Cardiac fibroblast (primary cell): ENCODE measurements at places on chromosomes 11 and 22.

GRCh38 chr11:17333799-17334586 lies 17.6 kb upstream of the NCR3LG1 start:
- no peak for DNase-seq

GRCh38 chr11:47518212-47518964 lies 34.5 kb downstream of the CELF1 start:
- no peak for DNase-seq

GRCh38 chr11:19121646-19122045 lies 4.7 kb downstream of the ZDHHC13 start:
- peak; percentile 1 for DNase-seq

GRCh38 chr11:83033371-83033770 lies 38.3 kb downstream of the RAB30 start:
- no peak for DNase-seq

DNA sequence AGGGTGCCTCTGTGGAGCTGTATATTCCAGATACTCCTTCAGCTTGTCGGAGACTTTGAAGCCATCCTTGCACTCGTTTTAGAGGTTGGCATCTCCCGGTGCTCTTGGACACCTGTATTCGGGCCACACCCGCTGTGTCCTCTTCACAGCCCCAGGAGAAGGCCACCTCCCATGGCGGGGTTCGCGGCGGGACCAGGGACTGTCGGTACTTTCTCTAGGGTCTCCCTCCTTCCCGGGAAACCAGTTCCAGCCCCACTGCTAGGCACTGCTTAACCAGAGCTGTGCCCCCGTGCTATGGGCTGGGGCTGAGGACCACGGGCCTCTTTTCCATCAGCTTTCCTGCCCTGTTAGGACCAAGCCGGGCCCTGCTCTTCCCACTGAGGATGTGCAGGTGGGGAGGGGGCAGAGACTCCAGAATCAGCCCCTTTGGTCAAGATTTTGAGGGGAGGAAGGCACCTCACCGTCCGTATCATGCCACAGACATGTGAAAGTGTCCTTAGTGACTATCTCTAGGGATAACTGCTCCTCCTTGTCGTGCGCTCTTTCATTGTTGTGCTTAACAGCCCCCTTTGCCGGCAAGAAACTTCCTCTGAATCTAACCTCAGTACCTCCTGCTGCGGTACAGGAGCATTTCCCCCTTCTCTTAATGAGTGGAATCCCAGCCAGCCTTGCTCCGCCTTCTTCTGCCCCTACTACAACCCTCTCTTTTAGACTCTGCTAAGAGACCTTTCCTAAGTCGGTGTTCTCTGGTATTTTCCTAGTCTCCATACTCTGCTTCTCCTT lies 1.2 kb upstream of the B3GAT1 start:
- no peak for DNase-seq

GRCh38 chr22:30488121-30488520 lies 16.3 kb upstream of the SEC14L3 start:
- DNase-seq: no peak

- DNase-seq: no peak
Observed at GRCh38 chr11:15507592-15507991, 392.9 kb downstream of the INSC start.

- no peak for DNase-seq
Observed at GRCh38 chr11:128610721-128611617, 23.6 kb upstream of the ETS1 start.

DNA sequence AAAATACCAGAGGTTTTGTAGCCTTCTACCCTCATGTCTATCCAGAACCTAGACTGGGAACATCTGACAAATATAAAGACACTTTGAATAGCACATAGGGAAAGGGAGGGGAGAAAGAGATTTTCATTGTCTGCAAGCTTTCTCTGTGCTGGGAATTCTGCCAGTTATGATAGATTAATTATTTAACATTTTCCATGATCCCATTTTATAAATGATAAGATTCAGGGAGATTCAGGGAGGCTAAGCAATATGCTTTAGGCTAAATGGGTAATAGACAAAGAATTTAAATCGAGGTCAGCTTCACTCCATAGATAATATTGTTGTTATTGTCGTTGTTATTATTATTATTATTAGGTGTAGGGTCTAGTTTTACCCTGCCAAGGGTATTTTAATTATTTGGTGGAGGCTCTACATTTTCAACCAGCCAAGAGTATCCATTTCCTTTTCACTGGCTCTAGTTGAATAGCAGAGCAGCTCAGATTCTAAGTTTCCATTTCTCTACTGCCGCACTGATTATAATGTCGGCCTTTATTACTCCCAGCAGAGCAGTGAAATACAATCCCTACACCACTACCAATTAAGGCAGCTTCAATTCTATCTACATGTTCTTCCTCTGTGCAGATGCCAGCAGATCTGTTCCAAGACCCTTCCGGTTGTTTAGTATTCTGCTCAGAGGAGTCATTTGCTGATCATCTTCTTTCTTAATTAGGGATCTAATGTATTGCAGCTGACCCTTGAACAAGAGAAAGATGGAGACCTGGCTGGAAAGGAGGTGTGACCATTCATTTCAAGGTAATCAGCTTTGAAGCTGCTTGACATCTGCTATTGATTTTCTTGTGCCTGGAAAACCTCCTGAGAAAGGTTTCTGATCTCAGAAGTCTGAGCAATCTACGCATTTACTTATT lies 23.8 kb upstream of the SYN3 start:
- DNase-seq: no peak

GRCh38 chr11:2526808-2527381 lies 82.1 kb downstream of the KCNQ1 start:
- DNase-seq: no peak

GRCh38 chr22:24190596-24191208 lies 9.4 kb downstream of the SUSD2 start:
- peak; percentile 11 for DNase-seq

DNA sequence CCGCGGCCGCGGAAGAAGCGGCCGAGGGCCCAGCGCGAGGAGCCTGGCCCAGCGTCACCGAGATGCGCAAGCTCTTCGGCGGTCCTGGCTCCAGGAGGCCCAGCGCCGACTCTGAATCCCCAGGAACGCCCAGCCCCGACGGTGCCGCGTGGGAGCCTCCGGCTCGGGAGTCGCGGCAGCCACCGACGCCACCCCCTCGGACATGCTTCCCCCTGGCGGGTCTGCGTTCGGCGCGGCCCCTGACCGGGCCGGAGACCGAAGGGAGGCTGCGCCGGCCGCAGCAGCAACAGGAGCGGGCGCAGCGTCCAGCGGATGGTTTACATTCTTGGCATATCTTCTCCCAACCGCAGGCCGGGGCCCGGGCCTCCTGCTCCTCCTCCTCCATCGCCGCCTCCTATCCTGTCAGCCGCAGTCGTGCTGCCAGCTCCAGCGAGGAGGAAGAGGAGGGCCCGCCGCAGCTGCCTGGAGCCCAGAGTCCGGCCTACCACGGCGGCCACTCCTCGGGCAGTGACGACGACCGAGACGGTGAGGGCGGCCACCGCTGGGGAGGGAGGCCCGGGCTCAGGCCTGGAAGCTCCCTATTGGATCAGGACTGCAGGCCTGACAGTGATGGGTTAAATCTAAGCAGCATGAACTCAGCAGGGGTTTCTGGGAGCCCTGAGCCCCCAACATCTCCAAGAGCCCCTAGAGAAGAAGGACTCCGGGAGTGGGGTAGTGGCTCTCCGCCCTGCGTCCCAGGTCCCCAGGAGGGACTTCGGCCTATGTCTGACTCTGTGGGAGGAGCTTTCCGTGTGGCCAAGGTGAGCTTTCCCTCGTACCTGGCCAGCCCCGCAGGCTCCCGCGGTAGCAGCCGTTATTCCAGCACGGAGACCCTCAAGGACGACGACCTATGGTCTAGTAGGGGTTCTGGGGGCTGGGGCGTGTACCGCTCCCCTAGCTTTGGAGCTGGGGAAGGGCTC lies 1.2 kb downstream of the ARHGEF17 start:
- DNase-seq: peak; percentile 98

DNA sequence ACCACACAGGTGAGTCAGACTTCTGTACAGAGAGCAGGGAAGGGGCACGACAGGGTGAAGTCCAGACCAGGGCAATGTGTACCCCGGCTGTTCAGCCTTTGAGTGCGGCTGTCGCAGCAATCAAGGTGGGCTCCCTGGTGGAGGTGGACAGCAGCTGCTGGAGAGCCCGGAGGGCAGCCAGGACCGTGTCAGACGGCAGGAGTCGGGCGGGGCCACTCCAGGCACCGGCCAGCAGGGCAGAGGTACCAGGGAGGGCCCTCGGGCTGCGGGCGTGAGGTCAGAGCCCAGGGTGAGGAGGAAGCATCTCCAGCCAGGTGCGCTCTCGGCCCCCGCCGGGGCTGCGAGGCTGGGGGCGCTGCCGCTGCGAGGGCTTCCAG lies 802 bp upstream of the PIM3 start:
- DNase-seq: no peak

DNA sequence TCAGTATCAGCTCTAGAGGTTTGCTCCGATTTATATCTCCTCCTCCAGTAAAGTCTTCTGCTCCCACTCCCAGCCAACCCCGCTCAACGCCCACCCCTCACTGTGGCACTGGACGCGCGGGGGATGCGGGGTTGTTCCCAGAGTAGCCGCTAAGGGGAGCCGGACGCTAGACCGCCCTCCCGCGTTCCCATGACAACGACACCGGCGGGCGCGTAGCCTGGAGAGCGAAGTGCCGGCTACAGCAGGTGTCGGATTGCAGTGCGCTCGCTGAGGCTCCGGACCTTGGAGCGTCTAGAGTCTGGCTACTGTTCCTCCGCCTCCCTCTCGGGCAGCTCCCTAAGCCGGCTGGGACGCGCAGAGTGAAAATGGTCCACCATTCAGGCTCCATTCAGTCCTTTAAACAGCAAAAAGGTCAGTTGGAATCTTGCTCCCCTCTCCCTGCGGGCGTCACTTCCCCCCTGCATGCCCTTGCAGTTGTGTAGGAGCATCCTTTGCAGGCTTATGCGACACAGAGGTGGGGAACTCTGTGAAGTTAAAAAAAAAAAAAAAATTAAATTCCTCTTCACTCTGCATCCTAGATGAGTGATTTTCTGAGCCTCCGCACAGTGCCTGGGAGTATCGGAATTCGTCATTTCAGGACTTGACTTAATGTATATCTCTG lies at the start of gene ANO3:
Gene ANO3, plus strand, starts transcription at position 220 of the 661 bp plus-strand sequence. Its CDS starts 146 bp downstream, at position 366.
- DNase-seq: peak; percentile 86

GRCh38 chr11:45092901-45093760 lies 53.3 kb upstream of the PRDM11 start:
- DNase-seq: peak; percentile 63

- peak; percentile 88 for DNase-seq
Observed at GRCh38 chr11:124800226-124800929, at the start of gene MSANTD2. Gene MSANTD2 (minus strand): TSS chr11:124800406. CDS start chr11:124800380, 26 bp downstream.

DNA sequence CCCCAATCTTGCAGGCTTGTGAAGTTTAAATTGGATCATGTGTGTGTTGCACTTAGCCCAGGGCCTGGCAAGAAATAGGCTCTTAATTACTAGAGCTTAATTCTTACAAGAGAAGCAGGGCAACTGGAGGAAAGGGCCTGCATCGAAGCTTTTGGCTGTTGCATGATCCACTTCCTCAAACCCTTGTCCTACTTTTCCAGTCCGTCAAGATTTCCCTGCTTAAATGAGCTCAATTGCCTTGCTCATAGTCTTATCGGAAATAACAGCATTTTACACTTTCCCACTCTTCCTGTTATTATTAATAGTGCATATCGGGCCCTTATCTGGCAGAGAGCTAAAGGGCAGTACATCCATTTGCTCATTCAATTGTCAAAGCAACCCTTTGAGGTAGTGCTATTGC lies 18.1 kb downstream of the DTX4 start:
- no peak for DNase-seq

GRCh38 chr11:20631519-20632168 lies 32.2 kb downstream of the SLC6A5 start:
- DNase-seq: no peak

DNA sequence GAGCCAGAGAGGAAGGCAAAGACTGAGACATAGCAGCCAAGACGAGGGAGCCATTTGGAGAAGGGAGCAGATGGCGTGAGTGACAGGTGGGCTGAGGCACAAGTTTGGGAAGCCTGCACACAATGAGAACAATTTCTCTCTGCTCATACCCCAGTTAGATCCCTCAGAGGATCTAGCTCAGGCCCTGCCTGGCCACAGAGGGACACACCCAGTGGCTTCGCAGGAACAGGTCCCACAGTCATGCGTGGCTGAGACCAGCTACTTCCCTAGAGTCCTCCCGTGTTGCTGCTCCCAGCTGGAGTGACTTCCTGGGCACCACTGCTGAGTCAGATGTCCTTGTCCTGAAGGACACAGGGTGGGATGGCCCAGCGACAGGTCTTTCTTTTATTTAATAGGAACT lies 33.4 kb upstream of the LYVE1 start:
- DNase-seq: no peak

GRCh38 chr11:56659755-56660154 lies 3.7 kb upstream of the OR5AR1 start:
- DNase-seq: no peak

DNA sequence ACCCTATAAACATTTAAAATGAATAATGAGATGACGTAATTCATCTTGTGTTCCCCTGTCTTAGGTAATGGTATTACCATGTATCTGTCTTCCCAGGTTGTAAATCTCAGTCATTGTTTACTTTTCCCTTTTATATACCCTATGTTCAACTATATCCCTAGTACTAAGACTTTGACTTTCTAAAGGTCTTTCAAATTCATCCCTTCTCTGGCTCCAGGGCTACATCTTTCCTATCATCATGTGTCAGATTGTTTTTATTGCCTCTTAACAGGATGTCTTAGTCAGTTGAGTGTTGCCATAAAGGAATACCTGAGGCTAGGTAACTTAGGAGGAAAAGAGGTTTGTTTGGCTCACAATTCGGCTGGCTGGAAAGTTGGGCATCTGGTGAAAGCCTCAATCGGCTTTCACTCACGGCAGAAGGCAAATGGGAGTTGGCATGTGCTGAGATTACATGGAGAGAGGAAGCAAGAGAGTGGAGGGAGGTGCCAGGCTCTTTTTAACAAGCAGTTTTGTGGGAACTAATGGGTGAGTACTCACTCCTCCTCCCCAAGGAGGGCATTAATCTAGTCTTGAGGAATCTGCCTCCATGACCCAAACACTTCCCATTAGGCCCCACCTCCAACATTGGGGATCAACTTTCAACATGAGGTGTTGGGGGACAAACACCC lies 11.6 kb upstream of the DLAT start:
- DNase-seq: no peak

DNA sequence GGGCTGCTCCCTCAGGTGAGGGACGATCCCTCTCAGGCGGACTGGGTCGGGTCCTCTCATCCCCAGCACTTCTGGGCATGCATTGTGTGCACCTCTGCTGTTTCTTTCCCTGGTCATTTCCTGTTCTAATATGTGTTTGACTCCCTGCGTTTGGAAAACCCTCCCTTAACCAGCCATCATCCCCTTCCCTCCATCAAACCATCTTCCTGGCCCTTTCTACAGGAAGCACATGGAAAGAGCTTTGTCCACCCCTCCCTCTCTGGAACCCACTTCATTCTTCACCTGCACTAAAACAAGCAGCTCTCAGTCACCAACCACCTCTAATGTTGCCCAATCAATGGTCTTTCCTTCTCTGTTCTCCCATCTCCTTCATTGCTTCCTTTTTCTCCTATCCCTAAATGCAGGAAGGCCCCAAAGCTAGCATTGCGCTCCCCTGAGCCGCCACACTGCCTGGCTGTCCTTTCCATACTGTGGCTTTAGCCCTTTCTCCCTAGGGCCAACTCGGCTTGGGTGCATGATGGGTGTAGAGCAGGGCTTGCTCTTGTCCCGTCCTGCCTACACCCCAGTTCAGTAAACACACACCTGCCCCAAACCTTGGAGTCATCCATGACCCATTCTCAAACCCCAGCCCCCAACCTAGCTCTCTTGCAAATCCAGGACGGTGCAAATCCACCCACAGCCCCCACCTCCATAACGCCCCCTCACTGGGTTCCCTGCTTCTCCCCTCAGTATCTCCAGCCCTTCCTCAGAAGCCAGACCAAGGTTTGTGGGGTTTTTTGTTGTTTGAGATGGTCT lies 5.4 kb upstream of the GAS2L1 start:
- DNase-seq: no peak
